GM18507 (cell line): ENCODE measurements at places on chromosomes 5 and 9.

GRCh38 chr9:16282216-16282615 lies 588.3 kb downstream of the BNC2 start:
- no peak for DNase-seq

DNA sequence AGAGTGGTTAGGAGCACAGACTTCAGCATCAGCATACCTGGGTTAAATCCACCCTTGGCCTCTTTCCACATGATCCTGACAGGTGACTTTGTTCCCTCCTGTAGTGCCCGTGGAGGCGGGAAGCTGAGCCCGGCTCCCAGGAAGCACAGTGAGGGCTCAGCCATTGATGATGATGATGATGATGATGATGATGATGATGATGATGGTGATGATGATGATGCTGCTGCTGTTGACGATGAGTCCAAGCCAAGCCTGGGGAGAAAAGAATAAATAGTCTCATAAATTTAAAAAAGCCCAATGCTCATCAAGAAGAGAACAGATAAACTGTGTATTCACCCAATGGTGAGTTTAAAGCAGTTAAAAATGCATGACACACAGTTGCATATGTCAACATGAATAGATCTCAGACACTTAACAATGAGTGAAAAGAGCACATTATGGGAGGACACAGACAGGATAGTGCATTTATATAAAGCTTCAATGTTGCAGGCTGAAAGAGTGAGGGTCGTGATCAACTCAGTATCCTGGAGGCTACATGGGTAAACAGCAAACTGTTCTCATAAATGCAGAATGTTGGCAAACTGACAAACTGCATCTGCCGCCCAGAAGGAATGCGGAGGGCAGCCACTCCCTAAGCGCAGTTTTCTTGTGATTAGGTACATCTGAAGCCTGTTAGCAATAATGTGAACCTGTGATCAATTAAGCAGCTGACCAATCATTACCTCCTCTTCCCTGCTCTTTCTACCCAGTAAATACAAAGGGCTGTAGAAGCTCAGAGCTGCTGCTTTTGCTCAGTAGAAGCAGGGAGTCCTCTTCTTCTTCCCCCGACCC lies 11.7 kb upstream of the CFAP157 start:
- DNase-seq = no peak

DNA sequence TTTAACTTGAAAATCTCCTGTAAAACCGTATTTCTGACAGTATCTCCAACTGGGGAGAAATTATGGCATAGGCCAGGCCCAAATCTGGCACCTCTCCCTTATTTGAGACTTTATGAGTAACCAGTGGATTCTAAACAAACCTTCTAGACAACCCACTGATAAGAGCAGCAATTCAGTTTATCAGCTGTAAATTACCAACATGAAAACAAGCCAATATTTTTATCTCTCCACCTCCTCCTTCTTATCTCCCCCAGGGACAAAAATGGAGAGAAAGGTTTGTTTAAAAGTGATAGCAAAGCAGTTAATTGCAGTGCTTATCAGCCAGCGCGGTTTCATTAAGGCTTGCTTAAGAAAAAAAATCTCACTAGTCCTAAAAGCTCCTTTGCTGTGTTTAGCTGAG lies 53.8 kb downstream of the KCNV2 start:
- DNase-seq = no peak

DNA sequence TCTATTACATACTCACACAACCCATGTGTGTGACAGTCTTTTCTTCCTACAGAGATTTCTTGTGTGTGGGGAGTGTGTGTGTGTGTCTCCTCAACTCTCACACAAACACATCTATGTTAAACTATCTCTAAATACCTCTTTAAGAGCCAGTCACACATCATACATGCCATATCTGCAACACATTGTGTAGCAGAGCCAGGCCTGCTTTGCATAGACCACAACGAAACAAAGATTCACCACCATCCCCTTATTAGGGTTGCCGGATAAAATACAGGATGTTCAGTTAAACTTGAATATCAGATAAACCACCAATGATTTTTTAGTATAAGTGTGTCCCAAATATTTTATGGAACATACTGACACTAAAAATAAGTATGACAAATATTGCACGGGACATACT lies 2.3 kb downstream of the FAM170A start:
- no peak for DNase-seq

DNA sequence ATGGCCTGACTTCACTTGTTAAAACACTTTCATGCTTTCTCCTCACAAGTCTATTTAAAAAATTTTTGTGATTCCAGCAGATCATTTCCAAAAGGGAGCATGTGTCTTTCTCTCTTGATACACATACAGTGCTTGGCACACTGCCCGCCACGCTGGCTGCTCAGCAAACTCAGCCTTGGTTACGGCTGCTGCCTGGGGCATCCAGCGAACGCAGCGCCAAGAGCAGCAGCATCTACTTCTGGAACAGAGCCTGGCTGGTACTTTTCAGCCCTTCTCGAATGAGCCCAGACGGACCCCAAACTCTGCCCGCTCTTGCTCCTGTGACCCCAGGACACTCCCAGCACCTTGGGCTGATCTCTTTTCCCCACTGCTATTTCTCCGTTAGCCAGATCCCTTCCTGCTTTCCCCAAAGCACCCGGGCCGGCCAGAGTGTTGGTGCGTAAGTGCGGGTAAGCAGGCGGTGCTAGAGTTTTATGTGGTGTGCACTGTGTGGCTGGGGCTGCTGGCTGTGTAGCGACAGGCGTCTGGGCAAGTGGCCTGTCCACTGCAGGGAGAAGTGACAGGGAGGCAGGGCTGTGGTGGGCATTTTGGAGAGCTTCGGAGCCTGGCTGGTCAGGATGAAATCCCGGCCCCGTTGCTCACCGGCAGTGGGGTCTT lies 73.2 kb downstream of the SH3PXD2B start:
- DNase-seq = no peak

DNA sequence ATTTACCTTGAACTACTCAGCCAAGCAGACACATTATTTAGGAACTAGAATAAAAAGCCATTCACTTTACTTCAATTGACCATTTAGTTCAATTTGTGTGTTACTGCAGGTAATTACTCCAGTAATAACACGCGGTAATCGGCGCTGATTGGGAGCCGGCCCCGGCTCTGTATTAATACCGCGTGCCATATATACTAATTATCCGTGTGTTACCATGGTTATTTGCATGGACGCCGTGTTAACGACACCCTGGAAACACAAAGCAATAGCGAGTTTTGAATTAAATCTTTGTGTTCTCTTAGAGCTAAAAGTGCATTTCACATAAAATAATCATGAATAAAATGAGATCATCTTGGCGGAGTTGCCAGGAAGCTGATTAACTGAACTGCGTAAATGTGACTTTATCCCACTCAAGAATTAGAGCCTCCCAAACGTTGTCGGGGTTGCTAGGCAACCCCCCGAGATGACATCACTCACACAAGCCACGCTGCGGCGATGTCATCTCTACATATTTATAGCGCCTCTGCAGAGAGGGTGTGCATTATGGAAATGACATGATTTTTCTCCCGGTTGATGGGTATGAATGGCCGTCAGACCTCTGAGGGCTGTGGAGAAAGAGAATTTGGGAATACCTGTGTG lies 41.4 kb upstream of the RNU6ATAC start:
- DNase-seq = no peak

GRCh38 chr5:133884569-133885311 lies 83.7 kb downstream of the C5orf15 start:
- DNase-seq = no peak

DNA sequence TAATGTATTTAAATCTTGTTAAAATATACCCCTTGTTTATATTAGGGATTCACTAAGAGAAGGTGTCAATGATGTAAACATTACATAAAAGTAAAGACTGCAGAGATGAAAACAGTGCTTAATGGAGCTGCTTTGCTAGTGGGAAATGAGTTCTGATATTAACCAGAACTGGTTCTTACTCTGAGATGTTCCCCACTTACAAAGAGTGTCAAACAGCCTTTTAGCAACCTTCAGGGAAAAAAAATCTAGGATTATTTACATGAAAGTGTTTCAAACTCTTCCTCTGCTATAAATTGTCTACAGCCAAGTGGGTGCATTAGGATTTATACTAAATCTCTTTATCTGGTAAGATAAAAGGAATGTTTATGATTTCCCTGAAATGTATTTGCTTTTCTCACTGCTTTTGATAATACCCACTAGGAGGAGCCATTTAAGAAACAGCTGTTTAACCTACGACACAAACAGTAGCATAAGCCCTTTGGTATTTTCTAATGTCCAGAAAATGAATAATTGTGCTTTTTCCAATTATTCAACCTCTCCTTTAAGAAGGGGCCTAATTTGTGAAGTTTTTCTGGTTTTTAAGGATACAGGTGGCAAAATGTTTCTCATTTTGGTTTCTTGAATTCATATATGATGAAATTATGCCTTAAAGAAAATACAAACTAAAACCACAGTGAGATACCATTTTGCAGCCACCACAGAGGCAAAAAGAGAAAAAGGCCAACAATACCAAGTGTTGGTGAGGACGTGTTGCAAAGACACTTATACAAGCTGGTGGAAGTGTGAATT lies 186.3 kb downstream of the TLE4 start:
- DNase-seq = no peak

DNA sequence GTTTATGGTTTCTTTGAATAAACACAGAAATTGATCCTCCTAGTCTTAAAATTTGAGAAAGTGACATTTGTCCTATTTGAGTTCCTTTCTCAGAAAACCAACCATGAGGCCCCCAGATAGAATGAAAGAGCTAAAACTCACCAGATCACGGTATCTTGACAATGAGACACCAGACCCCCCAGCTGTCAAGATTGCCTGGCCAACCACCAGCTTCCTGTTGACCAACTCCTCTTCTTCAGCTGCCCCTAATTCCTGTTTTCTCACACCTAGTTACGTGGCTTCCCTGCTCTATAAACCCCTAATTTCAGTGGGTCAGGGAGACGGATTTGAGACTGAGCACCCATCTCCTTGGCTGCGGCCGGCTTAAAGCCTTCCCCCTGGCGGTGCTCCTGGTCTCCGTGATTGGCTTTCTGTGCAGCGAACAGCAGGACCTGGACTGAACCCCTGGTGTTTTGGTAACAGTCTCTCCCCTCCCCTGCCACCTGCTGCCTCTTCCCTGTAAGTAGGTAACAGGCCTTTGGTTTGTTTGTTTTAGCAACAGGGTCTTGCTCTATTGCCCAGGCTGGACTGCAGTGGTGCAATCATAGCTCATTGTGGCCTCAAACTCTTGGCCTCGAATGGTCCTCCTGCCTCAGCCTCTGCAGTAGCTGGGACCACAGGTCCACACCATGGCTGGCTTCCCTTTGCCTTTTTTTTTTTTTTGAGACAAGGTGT lies 4.8 kb upstream of the ENTPD2 start:
- no peak for DNase-seq

DNA sequence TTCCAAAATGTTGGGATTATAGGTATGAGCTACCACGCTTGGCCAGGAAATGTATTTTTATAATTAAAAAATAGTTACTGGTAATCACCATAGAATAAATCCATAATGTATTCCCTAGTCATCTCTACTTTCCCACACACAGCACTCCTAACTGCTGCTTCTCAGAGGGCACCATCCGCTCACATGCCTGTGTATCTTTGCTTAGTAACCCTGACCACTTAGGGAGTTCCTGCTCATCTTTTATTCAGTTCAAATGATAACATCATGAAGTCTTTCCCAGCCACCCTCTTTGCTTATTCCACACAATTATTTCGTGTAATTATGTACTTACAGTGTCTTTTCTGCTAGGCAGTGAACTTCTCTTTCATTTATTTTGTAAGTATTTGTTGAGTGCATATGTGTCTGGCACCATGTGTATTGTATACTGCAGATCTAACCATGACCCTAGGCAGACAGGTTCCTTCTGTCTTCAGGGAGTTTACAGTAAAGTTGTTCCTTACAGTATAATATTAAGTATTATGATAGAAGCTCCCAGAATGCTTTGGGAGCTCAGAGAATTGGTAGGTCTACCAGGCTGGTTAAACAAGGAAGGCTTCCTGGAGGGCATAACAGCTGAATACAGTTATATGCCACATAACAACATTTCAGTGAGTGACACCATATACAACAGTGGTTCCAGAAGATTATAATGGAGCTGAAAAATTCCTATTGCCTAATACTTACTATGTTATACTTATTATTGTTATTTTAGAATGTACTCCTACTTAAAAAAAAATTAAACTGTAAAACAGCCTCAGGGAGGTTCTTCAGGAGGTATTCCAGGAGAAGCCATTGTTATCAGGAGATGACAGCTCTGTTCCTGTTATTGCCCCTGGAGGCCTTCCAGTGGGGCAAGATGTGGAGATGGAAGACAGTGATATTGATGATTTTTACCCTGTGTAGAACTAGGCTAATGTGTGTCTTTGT lies 39.2 kb downstream of the DCAF10 start:
- DNase-seq = no peak

GRCh38 chr9:79977510-79978197 lies 405.9 kb downstream of the TLE4 start:
- DNase-seq = no peak

DNA sequence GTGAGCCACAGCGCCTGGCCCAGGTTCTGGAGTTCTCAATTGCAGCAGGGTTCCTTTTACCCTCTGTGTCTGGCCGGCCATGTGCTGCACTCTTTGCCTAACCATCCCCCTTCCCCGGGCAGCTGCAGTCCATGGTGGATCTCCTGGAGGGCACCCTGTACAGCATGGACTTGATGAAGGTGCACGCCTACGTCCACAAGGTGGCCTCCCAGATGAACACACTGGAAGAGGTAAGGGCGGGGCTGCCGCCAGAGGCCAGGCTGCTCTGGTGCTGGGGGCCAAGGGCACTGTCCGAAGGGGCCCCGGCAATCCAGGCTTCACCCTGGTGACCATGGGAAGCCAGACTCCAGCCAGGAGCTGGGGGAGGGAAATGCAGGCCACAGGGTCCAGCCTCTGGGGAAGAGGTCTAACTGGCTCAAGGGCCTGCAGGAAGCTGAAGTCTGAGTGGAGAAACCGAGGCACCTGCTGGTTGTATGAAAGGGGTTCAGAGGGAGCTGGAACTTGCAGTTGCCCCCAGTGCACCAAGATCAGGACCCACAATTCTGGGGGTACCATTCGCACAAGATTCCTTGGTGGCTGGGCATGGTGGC lies 18.1 kb downstream of the OLFML2A start:
- DNase-seq = no peak

DNA sequence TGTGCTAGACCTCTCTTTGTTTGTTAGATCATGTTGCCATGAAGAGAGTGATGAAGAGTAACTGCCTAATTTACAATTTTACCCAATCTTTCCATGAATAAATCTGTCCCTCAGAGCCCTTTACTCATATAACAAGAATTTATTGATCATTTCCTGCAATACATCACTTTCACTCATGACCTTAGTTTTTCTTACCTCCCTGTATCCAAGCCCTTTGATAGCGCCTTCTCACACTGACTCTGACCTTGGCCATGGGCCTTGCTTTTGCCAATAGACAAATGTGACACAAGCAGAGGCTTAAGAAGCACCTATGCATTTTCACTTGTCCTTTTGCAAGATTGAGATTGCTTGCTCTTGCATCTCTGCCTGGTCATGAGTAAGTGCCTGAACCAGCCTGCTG lies 288.1 kb downstream of the NNT start:
- no peak for DNase-seq

GRCh38 chr5:133247151-133247709 lies 195.4 kb downstream of the HSPA4 start:
- DNase-seq = no peak
